Gastroesophageal sphincter (tissue), 4 donors: ENCODE measurements at places on chromosomes 6 and 20.

- ATAC-seq = no peak
These were observed 7.1 kb downstream of the MRPS10 start for GRCh38 chr6:42210551-42210950.

DNA sequence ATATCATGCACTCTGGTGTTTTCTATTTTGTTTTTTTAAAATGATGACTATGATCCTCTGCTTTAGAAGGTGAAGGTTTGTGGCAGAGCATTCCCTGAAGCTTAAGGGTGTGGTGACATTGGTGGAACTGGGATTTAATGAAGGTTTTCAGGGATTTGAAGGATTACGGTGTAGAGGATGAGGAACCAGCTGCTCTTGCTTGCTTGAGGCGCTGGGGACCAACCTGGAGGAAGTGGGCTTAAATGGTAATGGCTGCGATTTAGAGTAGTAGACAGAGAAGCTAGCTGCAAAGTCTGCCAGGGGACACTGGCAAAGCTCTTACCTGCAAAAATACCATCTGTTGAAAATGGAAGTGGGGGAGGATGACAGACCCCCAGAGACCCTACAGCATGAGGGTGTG, 241.8 kb downstream of the CLIC5 start:
- ATAC-seq = no peak

DNA sequence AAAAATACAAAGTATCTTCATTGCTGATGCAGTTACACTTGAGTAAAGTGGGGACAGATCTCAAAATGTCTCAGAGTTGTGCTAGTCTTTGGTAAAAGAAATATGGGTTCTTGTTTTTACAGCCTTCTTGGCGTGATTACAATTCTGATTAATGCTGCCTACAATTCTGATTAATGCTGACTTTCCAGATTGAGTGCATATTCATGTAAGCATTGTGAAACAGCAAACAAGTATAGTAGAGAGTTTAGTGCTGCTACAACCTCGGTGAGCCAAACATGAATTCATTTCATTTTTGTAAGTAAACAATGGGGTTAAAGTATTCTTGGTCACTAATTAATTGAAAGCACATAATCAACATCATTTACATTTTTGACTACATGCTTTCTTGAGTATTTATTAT, at the start of gene DEFB113:
Gene DEFB113 (minus strand): TSS at position 21 of the 400 bp plus-strand sequence. CDS start 0 bp downstream, at position 21.
- ATAC-seq = no peak

DNA sequence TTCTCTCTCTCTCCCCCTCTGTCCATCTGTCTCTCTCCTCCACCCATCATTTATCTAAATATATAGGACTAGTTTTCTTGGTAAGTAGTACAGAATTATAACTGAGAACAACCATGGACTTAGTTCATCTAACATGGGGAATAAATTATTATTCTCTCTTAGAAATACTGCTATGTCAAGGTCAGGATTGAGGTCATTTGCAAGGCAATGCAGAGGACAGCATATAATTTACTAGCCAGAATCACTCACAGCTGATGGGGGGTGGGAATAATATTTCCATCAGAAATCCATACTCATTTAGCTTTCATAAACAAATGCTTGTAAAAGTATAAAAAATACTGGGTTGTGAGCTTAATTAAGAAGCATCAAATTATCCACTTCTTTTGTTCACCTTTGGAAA, 553.9 kb upstream of the POU3F2 start:
- no peak for ATAC-seq

- no peak for ATAC-seq
These were observed 94.8 kb downstream of the MYLK4 start for GRCh38 chr6:2655844-2656433.

- ATAC-seq = no peak
These were observed 62.6 kb downstream of the OGFRL1 start for GRCh38 chr6:71351190-71351589.

GRCh38 chr6:291697-292505, at the start of gene DUSP22:
DUSP22 (plus strand) TSS chr6:292487; CDS start chr6:292540, 53 bp downstream.
- ATAC-seq = peak; percentile 90

DNA sequence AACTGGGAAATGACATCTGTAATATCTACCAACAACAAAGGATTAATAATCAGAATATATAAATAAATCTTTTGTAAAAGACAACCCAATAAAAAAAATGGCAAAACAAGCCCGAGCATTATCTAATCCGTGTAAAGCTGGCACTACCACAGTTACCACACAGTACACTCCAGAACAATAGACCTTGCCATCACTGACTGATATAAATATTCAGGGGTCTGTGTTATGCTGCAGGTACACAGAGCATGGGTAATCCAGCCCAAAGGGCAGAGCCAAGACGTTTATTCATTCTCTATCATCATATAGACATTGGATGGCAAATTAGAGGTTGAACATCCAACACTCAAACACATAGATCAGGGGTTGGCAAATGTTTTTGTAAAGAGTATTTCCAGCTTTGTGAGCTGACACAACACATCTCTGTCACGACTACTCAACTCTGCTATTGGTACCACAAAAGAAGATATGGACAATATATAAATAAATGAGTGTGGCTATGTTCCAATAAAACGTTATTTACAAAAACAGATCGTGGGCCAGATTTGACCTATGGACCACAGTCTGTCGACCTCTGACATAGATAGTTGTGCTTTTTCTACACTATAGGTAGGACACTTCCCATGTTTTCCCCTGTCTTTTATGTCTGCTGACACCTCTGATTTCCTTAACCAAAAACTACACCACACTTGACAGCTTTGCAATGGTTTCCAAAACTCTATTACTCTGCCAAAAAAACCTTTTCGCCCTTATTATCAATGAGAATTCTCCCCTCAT, 4.5 kb downstream of the NCOA6 start:
- ATAC-seq = no peak

DNA sequence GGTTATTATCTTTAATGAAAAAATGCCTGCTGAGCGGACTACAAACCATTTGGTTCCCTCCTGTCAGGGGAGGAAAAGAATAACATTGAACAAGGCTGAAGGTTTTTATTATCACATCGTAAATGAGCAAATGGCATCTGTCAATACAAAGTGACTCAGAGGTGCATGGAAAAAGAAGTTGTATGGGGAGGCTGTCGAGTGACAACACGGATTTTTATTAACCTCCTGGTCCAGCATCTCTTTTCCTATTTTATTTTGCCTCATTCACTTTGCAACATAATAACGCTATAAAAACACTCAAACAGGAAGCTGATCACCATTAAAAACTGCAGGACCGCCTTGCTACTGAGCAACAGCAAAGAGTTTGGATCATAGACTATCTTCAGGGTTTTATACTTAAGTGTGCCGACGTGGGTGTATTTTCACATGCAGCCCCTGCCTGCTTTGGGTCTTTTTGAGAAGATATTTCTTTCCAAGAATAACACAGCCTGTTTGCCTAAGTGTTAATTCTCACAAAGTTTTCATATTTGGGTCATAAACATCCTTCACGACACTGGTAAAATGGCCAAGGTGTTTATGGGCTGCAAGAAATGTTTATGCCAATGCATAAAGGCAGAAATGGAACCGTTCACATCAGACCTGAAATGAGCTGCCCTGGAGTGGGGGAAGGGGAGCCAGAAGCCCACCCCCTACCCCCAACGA, 132.1 kb upstream of the SALL4 start:
- ATAC-seq = no peak

GRCh38 chr6:53512626-53513025, 32.3 kb downstream of the GCLC start:
- ATAC-seq = no peak

DNA sequence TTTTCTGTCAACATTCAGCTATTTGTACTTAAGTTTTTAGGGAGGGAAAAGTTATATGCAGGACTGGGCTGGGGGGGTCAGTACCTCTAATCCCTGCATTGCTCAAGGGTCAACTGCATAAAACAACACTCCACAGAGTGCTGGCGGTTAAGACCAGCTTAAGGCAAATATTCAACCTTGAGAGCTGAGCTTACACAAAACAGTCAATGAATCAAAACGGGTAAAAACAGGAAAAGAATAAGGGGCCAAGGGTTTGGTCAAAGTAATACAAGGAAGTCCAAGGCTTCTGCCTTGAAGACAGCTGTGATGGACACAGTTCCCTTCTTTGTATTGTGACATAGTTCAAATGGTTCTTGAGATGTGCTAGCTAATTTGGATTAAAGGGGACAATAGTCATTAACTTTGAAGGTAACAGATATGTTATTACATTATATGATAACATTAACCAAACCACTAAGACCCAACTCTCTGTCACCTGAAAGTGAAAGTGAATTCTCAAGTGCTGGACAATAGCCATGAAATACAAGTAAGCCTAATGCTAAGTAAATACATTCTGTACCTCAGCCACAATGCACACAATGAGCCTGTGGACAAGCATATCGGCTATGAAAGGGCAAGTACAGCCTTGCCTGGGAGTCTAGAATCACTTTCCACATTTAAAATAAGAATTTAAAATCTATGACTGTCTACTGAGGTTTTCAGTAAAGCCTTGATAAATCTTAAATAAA, 106.8 kb downstream of the PDE10A start:
- ATAC-seq = no peak

DNA sequence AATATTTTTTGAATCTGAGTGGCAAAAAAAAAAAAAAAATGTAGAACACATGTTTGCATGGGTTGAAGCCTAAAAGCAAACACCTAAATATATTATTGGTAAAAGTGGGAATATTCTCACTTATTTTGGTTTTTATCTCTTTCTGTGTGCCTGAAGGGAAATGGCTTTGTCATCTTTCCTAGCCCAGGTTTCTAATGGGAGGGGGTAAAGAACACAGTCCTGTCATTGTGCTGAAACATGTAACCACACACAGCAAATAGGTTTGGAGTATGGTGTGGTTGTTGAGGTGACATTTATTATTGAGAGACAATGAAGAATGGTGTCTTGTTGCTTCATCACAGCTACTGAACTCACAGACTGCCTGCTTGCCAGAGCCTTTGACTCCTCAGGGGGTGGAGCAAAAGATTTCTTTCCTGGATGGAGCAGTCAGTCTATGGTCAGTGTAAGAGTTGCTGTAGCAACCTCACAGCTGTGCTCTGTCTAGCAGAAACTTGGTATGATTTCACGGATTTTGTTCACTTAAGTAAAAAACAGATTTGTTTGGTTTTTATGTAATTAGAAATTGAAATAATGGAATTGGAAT, 70.2 kb downstream of the CEP57L1 start:
- ATAC-seq = peak; percentile 93

- ATAC-seq = no peak
These were observed 1618.1 kb downstream of the GRIK2 start for GRCh38 chr6:103011605-103012004.
